ENCODE measurements at places on chromosomes 4 and X.

DNA sequence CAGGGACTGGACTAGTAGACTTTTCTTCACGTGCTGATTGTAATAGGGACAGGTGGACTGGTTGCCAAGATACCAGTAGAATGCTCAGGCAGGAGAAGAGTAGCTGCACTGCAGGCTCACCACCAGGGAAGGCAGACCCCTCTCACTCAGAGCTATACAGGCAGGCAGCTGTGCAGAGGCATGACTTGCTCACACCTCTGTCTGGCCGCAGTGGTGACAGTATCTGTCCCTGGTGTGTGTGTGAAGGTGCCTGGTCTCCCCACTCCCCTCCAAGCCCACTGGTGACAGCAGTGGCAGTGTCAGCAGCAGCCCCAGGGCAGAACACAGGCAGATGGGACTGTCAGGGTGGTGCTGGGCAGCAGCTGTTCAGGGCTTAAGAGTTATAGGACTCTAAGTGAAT, 140.7 kb downstream of the RPS6KA6 start:
- no peak for DNase-seq

- no peak for DNase-seq
These were observed 24.3 kb upstream of the NDNF start for GRCh38 chr4:121096629-121097028.

- no peak for DNase-seq
These were observed 341.7 kb upstream of the GATB start for GRCh38 chr4:152102436-152103000.

- peak; percentile 6 for DNase-seq
These were observed at the start of gene NHSL2 for GRCh38 chrX:71910643-71910985. Gene NHSL2 (plus strand): TSS chrX:71910845.

GRCh38 chr4:31947101-31947500, 1226.9 kb downstream of the PCDH7 start:
- no peak for DNase-seq

DNA sequence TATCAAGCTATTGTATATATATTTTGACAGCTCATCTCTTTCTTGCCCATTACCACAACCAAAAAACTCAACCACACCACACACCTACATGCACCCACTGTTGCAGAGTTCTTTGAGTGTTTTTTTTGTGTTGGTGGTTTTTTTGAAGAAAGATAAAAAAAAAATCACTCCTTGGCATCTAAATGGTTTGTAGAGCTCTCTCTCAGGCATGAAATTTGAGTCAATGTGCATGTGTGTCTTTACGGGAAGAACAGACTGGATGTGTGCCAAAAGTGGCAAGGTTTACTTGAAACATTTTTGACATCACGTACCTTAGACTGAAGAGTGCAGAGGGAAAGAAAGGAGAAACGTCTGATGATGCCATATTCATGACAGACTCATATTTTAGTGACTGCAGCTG, 154.2 kb downstream of the FHIP1A start:
- peak; percentile 9 for DNase-seq

GRCh38 chrX:136954930-136955329, 74.4 kb upstream of the RBMX start:
- DNase-seq, result peak; percentile 0

- DNase-seq, result no peak
These were observed 146.0 kb upstream of the FRMPD4 start for GRCh38 chrX:11992271-11992670.

DNA sequence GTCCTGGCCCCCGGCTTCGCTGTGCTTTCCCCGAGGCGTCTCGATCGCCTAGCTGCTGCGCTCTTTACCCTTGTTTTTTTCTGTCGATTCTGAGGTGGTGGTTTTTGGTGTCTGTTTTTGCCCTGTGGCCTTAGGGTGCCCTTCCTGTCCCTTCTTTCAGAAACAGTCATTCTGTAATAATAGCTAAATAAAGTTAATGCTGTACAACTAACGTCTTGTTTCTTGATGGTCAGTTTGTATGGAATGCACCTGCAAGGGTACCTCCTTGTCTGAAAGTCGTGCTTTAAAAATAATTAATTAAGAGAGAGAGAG, 686 bp downstream of the FIP1L1 start:
- DNase-seq, result no peak

DNA sequence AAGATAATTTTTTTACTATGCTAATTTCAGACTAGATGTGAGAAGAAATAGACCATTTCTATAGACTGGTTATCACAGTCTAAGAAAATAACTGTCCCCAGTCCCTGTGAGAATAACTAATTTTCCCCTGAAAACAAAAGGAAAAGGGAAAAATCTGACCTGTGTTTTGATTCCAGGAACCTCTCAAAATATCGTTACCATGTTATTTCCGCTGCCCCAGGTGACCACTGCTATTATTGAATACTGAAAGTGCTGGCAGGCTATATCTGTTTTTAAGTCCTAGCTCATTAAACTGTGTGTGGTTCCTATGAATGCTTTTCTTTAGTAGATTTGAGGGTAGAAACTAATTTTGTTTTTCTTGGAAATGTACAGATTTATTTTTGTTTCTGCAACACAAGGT, 83.6 kb downstream of the GAB1 start:
- no peak for DNase-seq

Measured in NCI-H1436 treated with DMSO at 0.1 percent for 48 hours (cell line).